SK-N-DZ (cell line): ENCODE measurements at places on chromosomes 2 and 18.

GRCh38 chr2:232382331-232383225 is 4.0 kb downstream of the ALPP start:
- no peak for DNase-seq

- DNase-seq = no peak
Measured at GRCh38 chr2:16784652-16785051, 119.0 kb upstream of the CYRIA start.

GRCh38 chr2:58120626-58121229 is 74.1 kb downstream of the VRK2 start:
- no peak for DNase-seq

GRCh38 chr18:56307354-56308170 is 330.8 kb downstream of the TXNL1 start:
- no peak for DNase-seq

GRCh38 chr2:18804536-18804935 is 215.2 kb upstream of the NT5C1B start:
- DNase-seq = no peak

GRCh38 chr2:226742347-226742746 is 57.3 kb downstream of the IRS1 start:
- DNase-seq = no peak

DNA sequence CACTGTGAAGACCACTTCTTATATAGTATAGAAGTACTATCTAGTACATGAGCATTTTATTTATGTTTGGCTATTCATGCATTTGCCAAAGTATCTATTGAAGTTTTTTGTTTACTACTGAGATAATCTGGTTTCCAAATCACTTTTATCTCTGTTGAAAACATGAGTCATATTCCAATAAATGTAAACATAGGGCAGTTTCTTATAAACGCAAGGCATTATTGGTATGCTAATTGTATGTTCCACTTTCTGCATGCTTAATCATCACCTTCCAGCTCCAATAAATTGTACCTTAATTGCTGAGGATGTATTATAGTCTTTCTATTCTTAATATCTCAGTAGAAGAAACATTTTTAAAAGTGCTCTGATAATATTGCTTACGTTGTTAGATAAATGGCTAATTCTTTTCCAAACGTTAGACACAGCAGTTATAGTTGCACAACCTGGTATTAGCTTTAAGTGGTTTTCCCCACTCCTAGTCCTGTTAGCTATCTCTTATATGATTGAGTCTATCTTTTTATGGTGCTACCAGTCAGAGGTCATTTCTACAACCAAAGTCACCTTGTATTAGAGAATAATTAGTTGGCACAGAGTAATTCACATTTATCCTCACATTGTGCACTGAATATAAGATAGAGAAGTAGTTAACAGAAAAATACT is 17.2 kb downstream of the ITGA4 start:
- DNase-seq = no peak

GRCh38 chr2:172944022-172944793 is 131.4 kb upstream of the MAP3K20 start:
- DNase-seq = no peak

GRCh38 chr2:25480561-25480960 is 138.8 kb upstream of the DNMT3A start:
- DNase-seq = no peak

GRCh38 chr2:60544954-60545560 is 8.4 kb downstream of the BCL11A start:
- DNase-seq = no peak

DNA sequence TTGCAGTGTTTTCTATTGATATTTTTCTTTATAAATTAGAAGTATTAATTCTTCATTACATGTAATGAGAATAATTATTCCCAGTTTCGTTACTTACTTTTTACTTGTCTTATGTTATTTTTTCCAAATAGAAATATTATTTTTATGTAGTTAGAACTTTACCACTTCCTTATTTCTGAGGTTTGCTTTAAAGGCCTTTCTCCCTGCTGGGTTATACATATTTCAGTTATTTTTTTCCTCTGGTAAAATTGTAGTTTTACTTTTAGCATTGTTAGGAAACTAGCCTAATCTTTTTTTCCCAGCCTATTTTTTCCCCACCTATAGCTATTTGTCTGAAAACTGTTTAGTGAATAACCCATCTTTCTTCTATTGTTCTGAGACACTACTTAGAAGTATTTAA is 17.1 kb downstream of the RNF144A start:
- no peak for DNase-seq

DNA sequence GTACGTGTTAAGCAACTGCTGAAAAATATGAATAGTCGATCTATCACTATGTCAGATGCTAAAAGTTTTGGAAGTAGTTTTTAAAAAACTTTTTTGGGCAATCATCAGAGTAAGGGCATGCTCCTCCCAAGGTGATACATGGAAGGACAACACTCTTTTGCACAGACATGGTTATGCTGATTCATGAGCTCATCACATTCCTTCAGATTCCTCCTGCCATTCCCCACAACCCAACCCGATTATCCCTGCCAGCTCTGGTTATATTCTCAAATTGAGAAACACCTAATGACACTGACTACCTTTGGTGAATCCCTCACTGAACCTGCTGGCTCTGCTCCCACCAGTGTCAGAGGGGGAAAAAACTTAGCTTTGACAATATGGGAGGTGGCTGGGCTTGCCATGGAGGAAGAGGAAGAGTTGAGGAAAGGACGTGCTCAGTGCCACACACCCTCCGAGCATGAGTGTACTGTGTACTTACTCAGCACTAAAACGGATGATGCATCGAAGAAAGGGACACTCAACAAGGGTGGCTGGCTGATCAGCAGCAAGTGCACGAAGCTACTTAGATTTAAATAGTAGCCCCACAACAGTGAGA is 83.9 kb upstream of the RNU4ATAC start:
- no peak for DNase-seq

DNA sequence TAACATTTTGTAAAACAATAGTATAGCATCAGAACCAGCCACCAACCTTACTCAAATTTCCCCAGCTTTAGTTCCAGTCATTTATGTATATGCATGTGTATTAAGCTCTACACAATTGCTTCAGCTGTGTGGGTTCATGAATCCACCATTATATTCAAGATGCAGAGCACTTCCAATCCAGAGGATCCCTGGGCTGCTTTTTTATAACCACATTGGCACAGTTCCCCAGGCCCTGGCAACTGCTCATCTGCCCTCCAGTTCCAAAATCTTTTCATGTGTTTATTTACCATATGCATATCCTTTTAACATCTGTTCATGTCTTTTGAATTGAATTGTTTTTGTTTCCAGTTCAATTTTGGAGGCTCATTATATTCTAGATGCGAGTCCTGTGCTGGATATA is 482.9 kb upstream of the HS6ST1 start:
- no peak for DNase-seq

GRCh38 chr2:42569116-42569711 is 782 bp downstream of the MTA3 start:
- DNase-seq = no peak

GRCh38 chr2:144332356-144333142 is 187.4 kb downstream of the ZEB2 start:
- peak; percentile 79 for DNase-seq

GRCh38 chr18:74652392-74652988 is 54.8 kb downstream of the ZNF407 start:
- peak; percentile 44 for DNase-seq

GRCh38 chr2:11669454-11670291 is at the start of gene NTSR2:
Gene NTSR2, minus strand, starts transcription at chr2:11670195. Its CDS starts 66 bp downstream, at chr2:11670129.
- DNase-seq = no peak
